ENCODE measurements at places on chromosomes 5 and 9.

DNA sequence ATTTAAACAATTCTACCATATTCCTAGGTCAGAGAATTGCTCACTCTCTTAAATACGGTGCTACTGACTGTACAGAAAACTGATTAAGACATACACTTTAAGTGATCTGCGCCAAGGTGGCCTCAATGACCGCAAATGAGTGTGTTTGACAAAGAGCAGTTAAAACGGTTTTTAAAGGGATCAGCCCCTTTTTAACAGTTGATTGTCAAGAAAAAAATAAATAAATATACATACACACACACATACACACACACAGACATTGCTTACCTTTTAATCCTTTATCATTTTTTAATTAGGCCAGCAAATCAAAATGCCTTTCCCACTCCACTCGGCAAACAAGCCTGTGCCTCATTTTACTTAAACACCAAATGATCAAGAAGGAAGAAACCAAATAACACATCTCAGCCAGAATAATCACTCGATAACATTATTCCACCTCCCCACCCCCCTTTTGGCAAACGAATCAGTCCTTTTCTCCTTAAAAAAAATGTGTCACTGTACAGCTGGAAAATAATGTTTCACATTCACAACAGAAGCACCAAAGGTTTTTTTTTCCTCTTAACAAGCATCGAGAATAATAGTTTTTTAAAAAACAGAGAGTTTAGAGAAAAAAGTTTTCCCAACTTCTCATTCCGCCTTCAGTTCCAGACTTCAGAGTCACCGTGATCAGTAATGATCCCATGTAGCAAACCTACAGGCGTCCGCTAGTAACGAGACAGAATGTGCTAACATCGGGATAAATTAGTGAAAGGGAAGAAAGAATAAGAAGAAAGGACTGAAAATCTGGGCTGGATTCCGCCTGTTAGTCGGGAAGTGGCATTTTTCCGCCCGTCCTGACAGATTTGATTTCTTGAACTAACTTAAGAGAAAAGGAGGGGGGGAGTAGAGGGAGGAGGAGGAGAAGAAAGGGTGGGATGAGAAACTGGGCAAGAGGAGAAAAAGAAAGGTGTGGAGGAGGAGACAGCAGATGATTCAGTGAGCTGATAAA, at the start of gene ZNF608:
Gene ZNF608, minus strand, starts transcription at position 712 of the 988 bp plus-strand sequence. CDS start 1,650 bp downstream, outside the sequence.
- DNase-seq: no peak

GRCh38 chr9:132020272-132020671, 59.4 kb downstream of the MED27 start:
- DNase-seq: no peak

DNA sequence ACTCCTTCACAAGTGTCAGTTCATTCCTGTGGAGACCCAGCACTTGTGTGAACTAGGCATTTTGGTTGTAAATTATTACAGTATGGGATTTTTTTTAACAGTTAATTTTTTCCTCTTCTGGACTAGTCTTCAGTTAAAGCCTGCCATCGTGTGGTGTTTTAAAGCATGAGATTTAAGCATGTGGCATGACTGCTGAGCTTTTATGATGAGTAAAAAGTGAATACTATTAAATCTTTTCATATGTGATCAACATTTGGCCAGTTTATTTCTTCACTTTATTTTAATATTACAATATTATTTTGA, 25.0 kb downstream of the LMNB1 start:
- no peak for DNase-seq

DNA sequence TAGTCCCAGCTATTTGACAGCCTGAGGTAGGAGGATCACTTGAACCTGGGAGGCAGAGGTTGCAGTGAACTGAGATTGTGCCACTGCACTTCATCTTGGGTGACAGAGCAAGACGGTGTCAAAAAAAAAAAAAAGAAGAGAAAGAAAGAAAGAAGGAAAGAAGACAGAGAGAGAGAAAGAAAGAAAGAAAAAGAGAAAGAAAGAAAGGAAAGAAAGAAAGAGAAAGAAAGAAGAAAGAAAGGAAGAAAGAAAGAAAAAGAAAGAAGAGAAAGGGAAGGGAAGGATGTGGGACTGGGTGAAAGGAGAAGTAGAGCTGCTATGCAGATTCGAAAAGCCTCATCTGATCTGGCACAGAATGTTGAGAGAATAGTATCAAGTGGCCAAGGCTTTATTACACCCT, 23.7 kb upstream of the SCAMP1 start:
- DNase-seq: no peak

- DNase-seq: no peak
These were observed 4.2 kb upstream of the NFIL3 start for GRCh38 chr9:91427873-91428272.

- peak; percentile 73 for DNase-seq
These were observed 22.1 kb downstream of the PTCH1 start for GRCh38 chr9:95494416-95495371.

- no peak for DNase-seq
These were observed 136.0 kb downstream of the FBXO4 start for GRCh38 chr5:42061121-42061520.

DNA sequence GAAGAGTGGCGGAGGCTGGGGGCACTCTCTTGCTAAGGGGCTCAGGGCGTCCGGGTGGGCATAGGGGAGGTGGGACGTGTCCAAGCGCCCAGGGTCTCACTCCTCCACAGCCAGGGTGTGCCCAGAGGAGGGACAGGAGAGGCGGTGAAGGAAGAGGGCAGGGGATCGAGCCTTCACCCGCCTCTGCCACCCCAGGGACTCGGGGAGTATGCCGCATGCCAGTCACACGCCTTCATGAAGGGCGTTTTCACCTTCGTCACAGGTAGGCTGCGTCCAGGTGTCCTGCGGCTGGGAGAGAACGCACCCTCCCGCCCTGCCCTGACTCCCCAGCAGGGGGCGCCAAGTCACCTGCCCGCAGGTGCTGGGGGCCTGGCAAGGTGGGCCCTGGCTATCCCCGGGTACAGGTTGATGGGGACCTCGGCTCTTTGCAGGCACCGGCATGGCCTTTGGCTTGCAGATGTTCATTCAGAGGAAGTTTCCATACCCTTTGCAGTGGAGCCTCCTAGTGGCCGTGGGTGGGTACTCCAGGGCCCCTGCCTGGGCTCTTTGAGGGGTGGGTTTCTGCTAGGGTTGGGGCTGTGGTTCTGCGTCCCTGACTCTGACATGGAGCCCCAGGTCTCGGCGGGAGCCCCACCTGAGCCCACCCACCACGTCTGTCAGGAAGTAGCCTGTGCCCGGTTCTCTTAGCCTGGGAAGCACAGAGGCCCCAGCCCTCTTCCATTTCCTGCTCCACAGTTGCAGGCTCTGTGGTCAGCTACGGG, 552 bp downstream of the TMEM141 start:
- DNase-seq: peak; percentile 38

DNA sequence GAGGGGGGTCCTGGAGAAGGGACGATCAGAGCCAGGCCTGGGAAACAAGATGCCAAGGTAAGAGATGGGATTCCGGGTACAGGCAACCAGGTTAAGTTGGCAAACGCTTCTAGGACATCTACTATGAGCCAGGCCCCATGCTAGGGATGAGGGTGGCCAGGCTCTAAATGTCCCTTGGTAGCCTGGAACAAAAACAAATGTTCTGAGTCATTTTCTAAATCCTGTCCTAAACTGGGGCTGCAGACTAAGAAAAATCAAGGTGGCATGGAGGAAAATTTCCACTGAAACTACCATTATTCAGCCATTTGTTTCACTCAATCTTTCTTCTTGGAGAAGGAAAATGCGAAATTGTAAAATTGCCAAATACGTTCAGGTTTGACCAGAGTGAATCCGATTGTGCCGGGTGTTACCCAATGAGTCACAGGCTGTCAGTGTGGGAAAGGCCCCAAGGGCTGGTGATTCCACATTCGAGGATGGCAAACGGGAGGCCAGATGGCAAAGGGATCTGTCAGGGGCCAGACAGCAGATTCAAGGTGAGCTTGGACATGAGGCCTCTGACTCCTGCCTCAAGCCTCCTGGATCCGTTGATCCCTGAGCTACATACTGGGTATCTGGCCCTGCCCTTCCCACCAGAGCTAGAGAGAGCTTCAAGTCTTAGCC, 57.6 kb downstream of the PAX5 start:
- no peak for DNase-seq

DNA sequence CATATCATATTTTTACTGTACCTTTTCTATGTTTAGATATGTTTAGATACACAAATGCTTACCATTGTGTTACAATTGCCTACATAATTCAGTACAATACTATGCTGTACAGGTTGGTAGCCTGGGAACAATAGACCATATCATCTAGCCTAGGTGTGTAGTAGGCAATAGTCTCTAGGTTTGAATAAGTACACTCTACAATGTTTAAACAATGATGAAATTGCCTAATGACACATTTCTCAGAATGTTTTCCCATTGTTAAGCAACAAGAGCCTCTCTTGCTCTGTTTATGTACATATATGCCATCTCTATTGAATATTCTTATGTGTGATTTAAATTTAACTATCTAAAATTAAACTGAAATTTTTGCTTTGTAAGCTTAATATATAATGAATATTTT, 209.6 kb upstream of the ST8SIA4 start:
- DNase-seq: no peak

DNA sequence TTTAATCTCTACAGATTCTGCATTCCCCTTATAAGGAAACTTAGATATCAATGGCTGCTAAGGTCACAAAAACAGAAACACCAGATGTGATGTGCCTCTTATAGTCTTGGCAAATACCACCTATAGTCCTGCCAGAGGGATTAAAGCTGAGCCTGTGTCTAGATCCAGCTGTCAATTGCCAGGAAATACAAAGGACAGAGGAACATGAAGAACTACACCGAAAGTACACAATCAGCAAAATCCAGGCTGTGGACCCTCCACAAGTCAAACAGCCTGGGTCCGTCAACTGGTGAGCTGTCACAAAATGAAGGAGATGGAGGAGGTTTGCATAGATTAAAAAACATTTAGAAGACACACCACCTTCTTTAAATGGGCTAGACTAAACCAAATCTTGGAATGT, 85.4 kb downstream of the KLF4 start:
- no peak for DNase-seq

DNA sequence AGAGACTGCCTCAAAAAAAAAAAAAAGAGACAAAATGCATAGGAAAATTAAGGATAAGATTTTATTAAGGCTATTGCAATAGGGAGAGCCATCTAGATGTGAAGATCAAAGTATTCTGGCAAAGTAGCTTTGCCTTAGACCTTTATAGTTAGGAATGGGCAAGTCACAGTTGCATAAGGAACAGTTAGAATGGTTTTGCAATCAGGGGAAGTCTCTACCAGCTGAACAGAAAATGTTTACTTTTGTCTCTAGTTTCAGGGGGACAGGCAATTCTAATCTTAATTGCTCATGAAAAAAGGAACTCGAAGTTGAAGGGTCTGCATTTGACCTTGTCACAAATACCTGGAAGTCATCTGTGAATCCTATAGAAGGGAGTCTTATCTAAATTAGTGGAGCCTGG, 13.1 kb upstream of the ATP6V1G1 start:
- no peak for DNase-seq

DNA sequence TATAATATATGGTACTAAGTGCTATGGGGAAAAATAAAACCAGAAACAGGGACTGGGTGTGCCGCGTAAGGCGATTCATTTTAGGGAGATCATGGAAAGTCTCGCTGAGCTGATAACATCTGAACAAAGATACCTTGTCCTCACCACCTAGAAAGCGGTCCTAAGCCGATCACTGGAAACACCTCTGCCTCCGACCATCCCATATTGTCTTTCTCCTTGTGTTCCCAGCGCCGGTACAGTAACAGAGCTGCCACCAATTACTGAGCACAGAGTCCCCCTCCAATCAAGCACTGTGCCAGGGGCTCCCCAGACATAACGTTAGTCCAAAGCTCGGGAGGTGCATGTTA, 704 bp downstream of the CCDC112 start:
- no peak for DNase-seq

DNA sequence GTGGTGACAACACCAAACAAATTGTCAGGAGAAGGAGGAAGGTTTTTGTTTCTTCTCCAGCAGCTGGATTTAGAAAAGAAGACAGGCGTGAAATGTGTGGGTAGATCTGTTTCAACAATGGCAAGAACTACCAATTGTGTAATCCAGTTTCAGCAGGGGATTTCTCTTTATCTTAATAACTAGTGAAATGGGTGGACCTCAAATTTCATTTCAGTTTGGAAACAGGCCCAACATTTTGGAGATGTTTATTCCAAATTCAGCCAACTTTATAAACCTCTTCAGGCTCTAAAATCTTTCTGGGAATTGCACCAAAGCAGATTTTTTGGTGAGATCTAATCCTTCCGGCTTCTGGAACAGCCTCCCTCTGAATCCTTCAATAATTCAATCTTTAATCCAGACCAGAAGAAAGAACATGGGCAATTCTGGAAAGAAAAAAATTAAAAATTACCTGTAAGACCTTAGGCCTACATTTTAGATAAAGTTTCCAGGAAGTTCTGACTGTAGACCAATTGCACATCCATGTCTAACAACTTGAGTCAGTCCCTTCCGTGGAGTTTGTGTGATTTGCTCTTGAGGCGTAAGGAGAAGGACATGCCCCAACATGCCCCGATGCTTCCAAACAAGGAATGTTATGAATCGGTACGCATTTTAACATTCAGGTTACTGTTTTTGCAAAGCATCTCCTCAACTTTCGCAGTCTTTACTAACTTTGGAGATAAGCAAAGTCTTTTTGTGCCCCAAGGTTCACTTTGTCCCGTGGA, 423.6 kb downstream of the IRX1 start:
- DNase-seq: no peak

DNA sequence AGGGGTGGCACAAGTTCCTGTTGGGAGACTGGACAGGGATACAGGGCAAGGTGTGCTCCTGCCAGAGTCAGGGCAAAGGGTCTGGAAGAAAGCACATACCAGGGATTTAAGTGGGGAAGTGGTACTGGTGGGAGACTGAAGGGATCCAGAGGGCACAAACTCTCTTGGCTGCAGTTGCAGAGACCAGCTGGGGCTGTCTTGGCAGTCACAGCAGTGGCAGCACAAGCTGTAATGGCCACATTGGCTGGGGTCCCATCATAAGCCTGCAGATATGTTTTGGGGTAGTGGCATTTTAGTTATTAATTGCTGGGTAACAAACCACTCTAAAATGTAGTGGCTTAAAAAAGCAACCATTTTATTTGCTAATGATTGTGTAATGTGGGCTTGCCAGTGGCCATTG, 492.2 kb downstream of the ENC1 start:
- no peak for DNase-seq
